ENCODE measurements at places on chromosomes 7 and 10.

DNA sequence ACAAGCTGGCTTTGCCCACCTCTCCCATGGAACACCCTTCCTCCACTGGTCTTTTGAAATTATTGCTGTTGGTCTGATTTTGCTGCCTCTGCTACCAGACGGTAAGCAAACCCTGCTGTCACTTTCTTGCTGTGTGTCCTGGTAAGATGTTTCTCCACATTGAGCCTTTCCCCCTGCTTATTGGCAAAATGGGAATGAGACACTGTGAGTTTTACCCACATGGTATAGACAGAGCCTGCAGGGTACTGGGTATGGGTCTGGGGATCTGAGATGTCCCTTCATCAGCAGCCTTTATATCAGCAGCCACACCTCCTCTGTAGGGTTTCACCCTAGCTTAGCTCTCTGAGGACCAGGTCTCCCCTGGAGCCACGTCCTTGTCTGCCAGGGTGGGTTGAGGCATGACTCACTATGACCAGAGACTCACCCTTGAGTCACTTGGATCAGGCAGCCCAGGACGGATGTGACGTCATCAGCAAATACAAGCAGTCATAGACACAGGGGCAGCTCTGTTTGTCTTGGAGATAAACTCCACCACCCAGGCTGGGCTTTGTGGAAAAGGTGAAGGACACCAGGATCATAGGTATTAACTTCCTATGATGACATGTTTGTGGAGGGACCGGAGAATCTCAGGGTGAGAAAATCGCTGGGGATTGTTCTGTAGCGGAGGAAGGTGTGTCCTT lies 17.9 kb upstream of the BAIAP2L1 start:
- peak; percentile 71 for DNase-seq

DNA sequence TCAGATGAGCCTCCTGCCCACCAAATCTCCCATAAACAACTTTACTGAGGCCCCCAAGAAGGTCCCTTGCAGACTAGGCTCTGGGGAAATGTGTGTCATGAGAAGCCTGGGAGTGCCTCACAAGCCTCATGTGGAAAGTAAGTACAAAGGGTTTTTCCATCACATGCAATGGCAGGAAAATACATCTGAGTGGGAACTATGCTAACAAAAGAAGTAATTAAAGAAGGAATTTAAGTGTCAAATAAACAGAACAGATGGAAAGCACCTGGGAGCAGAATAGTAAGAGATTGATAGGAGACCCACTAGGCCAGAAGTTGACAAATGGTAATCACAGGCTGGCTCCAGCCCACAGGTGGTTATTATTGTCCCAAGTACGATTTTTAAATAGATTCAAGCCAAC lies 20.5 kb downstream of the GSAP start:
- DNase-seq = no peak

GRCh38 chr10:16923726-16924125 lies 106.5 kb upstream of the RSU1 start:
- no peak for DNase-seq

DNA sequence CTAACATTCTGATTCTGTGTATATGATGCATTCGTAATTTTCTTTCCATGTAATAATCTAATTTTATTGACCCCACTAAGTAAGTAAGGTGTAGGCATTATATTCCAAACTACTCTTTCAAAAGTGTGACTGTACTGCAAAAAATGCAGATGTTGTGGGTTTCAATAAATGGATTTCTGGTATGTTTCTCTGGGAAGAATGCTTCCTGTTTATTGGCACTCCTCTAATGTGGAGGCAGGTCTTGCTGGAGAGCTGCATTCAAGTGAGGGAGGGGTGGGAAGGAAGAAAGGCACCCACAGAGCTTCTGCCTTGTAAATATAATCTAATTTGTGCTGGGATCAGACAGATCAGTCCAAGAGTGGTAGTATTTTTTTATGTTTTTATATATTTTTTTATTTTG lies 23.9 kb downstream of the ST7 start:
- DNase-seq = peak; percentile 38

- DNase-seq = no peak
Measured at GRCh38 chr10:80596391-80597257, 58.9 kb downstream of the SH2D4B start.

DNA sequence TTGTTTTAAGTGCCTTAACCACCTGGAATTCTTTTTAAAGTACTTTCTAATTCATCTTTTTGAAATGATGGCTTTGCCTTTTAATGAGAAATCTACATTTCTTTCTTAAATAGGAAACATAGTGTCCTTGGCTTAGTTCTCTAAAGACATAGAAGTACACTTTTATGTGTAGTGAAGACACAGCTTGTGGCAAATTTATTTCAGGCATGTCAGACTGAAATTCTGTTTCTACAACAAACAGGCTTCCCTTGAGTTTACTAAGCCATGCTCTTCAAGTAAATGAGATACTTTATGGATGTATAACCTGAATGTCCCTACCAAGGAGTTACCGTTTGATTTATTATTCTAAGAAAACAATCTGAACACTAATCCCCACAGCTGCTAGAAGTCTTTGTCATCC lies 136.9 kb upstream of the MAGI2 start:
- no peak for DNase-seq

DNA sequence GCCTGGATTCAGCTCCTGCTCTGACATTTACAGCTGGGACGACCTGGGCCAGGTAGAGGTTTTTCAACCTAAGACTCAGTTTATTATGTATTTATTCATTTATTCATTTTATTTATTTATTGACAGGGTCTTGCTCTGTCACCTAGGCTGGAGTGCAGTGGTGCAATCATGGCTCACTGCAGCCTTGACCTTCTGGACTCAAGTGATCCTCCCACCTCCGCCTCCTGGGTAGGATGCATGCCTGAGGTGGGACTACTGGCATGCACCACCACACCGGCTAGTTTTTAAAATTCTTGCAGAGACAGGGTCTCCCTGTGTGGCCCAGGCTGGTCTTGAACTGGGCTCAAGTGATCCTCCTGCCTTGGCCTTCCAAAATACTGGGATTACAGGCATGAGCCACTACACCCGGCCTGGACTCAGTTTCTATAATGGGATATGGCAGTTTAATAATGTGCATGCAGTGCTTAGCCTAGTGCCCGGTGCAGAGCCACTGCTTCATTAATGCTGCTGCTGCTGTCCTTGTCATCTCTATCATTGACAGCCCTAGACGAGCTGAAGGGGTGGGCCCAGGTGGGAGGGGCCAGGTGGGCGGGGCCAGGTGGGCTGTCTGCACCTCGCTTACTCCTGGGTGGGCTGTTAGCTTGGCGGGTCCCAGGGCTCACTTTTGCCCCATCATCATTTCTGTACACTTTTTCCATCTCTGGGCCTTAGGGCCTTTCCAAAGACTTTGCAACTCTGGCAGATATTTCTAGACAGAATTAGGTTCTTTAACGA lies 92.6 kb downstream of the LHPP start:
- no peak for DNase-seq

- DNase-seq = no peak
Measured at GRCh38 chr7:69430384-69431021, 167.8 kb upstream of the AUTS2 start.

- DNase-seq = no peak
Measured at GRCh38 chr7:50608196-50608906, 43.1 kb upstream of the DDC start.

DNA sequence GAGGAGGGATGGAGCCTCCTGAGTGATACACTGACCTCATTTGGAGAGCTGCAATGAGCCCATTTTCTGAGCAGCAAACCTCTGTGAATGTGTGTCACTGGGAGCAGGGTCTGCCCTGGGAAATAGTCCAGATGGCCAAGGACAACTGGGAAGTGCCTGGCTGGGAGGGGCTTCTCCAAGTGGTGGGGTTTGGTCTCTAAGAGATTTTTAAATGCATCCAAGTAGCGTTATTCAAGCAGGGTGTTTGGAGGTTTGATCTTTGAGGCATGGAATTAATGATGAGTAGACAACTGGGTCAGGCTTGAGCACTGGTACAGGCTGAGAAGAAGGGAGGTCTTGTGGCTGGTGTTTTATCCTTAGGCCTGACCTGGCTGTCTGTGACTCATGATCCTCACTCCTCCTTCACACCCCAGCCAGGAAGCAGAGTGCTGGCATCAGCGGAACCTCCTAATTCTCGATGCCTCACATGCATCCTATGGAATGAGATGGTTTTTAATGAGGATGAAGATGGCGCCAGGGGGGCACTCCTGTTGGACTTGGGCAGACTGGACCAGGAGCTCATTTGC lies 3.3 kb downstream of the GOLGA7B start:
- no peak for DNase-seq

DNA sequence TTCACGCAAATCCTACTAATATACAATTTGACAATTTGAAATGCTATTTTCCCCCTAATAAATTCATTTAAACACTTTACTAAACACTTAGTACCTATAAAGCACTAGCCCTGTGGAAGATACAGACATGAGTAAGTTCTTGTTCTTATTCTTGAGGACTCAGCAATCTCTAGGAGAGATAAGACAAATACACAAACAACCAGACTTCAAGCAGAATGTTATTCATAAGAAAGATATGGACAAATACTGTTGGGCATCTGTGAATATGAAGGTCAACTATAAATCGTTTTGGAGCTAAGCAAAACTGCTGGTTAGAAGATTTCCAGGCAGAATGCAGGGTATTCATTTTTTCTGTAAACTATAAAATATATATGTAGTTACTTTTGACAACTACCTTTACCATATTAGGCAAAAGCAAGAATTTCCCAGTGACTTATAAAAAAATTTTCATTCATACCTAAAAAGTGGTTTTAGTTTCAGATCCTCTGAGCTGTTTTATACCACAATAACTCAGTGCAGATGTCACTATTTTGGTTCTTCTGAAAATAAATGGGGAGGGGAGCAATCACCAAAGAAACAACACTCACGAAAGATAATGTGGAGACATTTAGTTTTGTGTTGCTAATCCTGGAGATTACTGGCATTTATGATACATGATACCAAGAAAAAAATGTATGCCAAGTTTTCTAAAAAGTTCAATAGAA lies 3.8 kb downstream of the VPS41 start:
- DNase-seq = no peak

DNA sequence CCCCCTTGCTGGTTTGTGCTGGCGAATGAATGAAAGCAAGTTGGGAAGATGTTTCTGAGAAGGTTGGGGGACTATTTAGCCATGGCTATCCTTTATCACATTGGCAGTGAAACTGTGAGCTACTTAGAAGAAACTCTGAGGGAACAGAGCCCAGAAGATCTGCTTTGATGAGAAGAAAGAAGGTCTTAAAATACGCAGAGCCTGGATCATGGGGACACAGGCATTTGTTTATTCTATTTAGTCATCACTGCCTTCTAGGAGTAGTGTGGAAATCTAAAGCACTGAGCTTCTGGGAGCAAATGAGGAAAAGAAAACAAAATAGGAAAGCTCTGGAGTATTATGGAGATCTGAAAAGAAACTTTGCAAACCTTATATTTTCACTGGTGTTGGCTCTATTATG lies 28.5 kb downstream of the CPED1 start:
- no peak for DNase-seq
